ENCODE measurements at places on chromosomes 4 and X. TPM values are rescaled to one million over a fixed set of nuclear protein-coding genes. Genes with fewer than 3 reads are reported as not detected.

DNA sequence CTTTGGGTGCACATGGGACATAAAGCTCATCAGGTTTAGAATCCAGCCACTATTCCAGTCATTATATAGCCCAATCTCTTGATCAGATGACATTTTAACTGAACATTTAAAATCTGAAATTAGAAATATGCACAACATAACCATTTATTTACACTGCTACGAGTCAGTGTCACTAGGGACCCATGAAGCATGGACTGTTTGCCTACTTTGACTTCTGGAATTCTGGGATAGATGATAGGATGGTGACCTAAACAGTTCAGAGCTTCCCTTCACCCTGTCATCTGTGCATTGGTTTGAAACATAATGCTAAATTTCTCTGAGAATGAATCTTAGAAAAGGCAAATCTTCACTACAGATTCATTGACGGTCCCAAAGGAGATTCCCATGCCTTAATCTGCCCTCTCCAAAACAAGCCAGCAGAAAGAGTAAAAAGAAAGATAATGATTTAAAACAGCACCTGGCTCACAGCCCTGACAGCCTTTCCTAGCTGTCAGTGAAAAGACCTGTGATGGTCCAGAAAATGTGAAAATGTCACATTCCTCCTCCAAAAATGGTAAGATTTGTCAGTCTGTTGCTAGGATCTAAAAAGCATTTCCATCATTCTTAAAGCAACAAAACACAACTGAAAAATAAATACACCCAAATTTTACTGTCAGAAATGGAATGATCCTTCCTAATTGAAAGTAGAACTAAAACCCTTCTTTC, 18.9 kb upstream of the HERC3 start:
- no peak for DNase-seq

DNA sequence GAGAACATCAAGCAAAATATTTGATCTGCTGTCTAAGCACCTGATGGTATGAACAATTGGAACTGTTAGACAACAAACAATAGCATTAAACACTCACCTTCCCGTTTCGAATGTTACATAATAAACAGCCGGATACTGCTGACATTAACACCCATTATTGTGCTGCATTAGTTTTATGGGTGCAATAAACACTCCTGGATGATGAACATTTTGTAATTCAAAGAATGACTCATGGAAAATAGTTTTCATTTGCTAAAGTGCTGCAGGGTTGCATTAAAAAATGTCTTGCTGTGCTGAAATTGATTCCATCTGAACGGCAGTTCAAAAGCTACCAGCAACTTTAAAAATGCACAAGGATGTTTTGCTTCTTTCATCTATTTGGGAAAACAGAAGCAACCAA, 100.8 kb upstream of the SORBS2 start:
- DNase-seq = no peak

DNA sequence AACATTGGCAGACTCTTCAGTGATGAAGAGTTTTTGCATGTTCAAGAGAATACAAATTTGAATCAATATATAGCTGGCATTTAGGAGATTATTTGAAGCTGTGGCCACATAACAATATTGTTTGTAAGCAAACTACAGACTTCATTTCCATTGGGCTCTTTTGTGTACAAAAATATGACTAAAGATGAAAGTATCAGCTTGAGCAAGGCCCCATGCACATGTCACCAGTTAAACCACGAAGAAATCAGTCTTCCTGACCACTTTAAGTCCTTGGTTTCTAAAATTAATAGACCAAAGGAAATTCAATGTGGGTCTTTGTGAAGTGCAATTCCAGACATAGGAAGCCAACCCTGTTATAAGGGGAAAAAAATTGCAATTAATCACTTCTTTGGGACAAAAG, 1664.6 kb upstream of the ADGRL3 start:
- DNase-seq = no peak

The GAGE10 gene
- polyA plus RNA-seq = not detected
